Foreskin fibroblast (primary cell): ENCODE measurements at places on chromosomes 3 and 15.

DNA sequence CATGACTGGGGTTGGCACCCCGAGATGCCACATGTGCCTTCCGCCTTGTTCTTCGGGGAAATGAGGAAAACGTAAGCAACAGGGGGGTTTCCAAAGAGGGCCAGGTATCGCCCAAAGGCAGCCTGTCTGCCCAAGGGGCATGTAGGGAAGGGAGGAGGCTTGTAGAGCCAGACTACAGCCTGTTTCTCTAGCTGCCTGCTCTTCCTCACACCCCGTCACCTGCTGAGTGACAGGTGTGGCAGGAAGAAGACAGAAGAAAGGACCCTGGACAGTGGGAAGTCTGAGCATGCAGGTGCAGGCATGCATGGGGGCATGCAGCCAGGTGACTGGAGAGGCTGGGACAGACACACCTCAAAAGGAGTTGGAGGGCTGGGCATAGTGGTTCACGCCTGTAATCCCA is 9.8 kb downstream of the PLA2G4E start:
- DNase-seq: no peak

DNA sequence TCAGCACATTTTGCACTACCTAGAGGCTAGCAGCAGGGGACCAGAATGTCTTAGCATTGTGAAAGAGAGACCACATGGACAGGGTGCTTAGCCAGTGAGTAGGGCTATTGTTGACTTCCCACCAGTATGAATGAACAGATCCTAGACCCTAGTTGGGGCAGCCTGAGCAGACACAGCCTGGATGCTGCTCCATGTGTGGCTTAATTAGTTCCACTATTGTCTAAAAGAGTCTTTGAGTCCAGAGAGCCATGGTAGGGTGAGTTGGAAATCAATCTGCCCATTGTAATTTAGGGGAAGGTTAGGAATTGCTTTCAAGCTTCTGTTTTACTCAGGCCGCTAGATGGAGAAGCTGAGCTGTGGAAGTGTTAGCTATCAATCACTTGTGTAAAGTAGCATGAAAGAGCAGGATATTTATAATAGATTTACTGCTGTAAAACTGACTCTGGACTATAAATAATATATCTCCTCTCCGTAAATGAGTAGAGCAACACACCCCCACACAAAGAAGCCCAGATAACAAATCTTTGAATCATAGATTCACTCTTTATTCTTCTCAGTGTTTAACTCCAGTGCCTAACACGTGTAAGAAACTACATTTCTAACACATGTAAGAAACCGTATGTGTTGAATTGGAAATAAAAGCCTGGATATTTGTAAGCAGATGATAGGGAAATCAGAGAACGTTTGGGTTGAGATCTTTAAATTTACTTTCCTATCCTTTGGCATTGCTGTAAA is 4.1 kb upstream of the GCSAM start:
- DNase-seq: peak; percentile 55

DNA sequence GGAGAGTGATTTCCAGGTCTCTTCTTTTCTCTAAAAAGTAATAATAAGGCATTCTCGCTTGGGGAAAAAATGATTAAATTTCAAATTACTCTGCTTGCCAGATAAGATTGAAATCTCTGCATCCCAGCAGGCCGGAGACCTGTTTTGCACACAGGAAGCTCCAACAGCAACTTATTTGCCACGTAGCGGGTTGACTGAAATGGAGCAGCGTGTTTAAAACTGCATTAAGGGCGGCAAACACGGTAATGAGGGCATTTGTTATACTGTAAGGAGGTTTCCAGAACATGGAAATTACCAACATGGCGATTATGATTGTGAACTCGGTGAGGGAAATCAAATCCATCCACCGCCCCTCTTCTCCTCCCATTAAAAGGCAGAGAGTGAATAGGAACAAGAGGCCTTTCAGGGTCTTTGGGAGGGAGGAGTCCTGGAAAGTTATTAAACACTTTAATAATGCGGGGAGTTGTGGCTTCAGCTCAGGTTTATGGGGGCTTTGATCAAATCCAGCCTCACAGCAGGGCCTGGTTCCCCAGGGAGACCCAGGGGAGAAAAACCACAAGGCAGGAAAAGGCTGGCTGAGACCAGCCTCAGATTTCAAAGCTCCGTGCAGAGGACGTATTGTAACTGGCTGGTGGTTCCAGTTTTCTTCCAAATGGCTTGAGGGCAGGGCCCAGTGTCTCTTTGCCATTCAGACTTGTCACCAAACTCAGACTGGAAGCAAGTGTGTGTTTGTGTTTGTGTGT is 242.3 kb downstream of the TLE3 start:
- DNase-seq: no peak

DNA sequence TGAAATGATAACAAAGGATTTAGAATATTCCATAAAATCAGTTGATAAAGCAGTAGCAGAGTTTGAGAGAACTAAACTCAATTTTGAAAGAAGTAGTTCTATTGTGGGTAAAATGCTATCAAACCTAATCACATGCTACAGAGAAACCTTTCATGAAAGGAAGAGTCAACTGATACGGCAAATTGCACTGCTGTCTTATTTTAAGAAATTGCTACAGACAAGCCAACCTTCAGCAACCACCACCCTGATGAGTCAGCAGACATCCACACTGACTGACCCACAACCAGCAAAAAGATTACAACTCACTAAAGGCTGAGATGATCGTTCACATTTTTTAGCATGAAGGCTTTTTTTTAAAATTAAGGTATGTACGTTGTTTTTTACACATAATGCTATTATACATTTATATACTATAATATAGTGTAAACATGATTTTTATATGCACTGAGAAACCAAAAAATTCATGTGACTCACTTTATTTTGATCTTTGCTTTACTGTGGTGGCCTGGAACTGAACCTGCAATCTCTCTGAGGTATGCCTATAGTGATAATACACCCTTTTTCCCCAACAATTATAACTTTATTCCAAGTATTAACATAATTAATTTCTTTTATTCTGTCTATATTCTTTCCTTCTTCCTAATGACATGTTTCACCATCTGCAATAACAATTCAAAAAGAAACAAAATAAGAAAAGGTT is 109.9 kb downstream of the TBC1D5 start:
- peak; percentile 79 for DNase-seq
